Temporal lobe (tissue), 4 donors: ENCODE measurements at places on chromosomes 3 and 15. TPM values are rescaled to one million over a fixed set of nuclear protein-coding genes. Genes with fewer than 3 reads are reported as not detected.

Gene HRG
- total RNA-seq: not detected

Gene GOLGA8T
- total RNA-seq: 0.49 TPM

Gene CNTN6
- total RNA-seq: 10.8 TPM

Gene AKAP13
- 49.2 TPM for total RNA-seq

Gene KBTBD13
- total RNA-seq: not detected

Gene NR2E3
- not detected for total RNA-seq

Gene SKOR1
- 0.25 TPM for total RNA-seq

Gene GOLGA8Q
- total RNA-seq: 0.25 TPM

Gene RARRES1
- total RNA-seq: 1.2 TPM

Gene CACNA2D3
- total RNA-seq: 23.4 TPM

Gene ANKRD34C
- under 0.01 TPM for total RNA-seq

Gene LRTM1
- not detected for total RNA-seq

Gene MYLK
- total RNA-seq: 3.7 TPM
